ENCODE measurements at places on chromosomes 4 and X. TPM values are rescaled to one million over a fixed set of nuclear protein-coding genes. Genes with fewer than 3 reads are reported as not detected.

Gene ZXDA
- 1.2 TPM for total RNA-seq

Gene VEGFC
- total RNA-seq: 9.2 TPM

Gene MAGEB2
- total RNA-seq: not detected

Gene CSAG3
- not detected for total RNA-seq

Gene MSX1
- 9.2 TPM for total RNA-seq

Gene HPGDS
- not detected for total RNA-seq

Gene PABPC4L
- total RNA-seq: 0.05 TPM

Gene YY2
- 2.1 TPM for total RNA-seq

Gene EDNRA
- 0.30 TPM for total RNA-seq

Gene GNPDA2
- total RNA-seq: 10.4 TPM

Gene CHST7
- 27.7 TPM for total RNA-seq

Gene CORIN
- not detected for total RNA-seq

Gene ITGB1BP2
- 0.71 TPM for total RNA-seq

Gene PDGFC
- total RNA-seq: 3.4 TPM

Gene TAF7L
- 0.05 TPM for total RNA-seq

Gene RADX
- 0.08 TPM for total RNA-seq

Gene ADGRL3
- total RNA-seq: 0.01 TPM

Gene CT45A3
- 0.12 TPM for total RNA-seq

Gene PPP4R3C
- not detected for total RNA-seq

Gene NIPAL1
- 0.39 TPM for total RNA-seq

Gene DCLK2
- 8.0 TPM for total RNA-seq

Gene ZDHHC15
- total RNA-seq: not detected

Gene SMIM43
- 0.33 TPM for total RNA-seq

Gene RTL5
- total RNA-seq: 2.4 TPM

Gene GPR50
- total RNA-seq: 0.34 TPM

Gene BST1
- total RNA-seq: 15.6 TPM

Gene OCIAD1
- total RNA-seq: 130 TPM

Gene TMSB15A
- 0.69 TPM for total RNA-seq

Gene MAGEC3
- total RNA-seq: not detected

Gene CYLC1
- total RNA-seq: not detected

Gene GASK1B
- total RNA-seq: 0.44 TPM

Gene CFP
- 0.95 TPM for total RNA-seq

Gene XK
- total RNA-seq: 0.43 TPM

Gene MSL3
- total RNA-seq: 21.8 TPM

Gene TMEM35A
- total RNA-seq: 0.06 TPM

Gene RRH
- total RNA-seq: 0.06 TPM

Gene RPS6KA6
- total RNA-seq: 7.1 TPM

Gene MAGEA10
- not detected for total RNA-seq

Gene UCHL1
- total RNA-seq: 837 TPM

Gene PLP1
- total RNA-seq: not detected

Gene GPR78
- total RNA-seq: not detected

Gene RNF128
- total RNA-seq: 0.03 TPM

Gene IL1RAPL1
- total RNA-seq: not detected

Gene SPANXC
- total RNA-seq: not detected

Gene HOPX
- total RNA-seq: not detected

Gene GPRIN3
- 1.2 TPM for total RNA-seq

Gene FAM199X
- 15.3 TPM for total RNA-seq

Gene ADH1A
- total RNA-seq: not detected

Gene LRIT3
- 0.03 TPM for total RNA-seq

Gene TKTL1
- total RNA-seq: 0.13 TPM

Gene NEIL3
- total RNA-seq: 8.9 TPM

Gene NHSL2
- 0.53 TPM for total RNA-seq

Gene LPAR4
- not detected for total RNA-seq

Gene MGARP
- 0.57 TPM for total RNA-seq

Gene MAOA
- total RNA-seq: 0.80 TPM

Gene ANKRD50
- total RNA-seq: 4.3 TPM

Gene SPIN2A
- total RNA-seq: 0.16 TPM
